ENCODE measurements at places on chromosomes 13 and 19.

DNA sequence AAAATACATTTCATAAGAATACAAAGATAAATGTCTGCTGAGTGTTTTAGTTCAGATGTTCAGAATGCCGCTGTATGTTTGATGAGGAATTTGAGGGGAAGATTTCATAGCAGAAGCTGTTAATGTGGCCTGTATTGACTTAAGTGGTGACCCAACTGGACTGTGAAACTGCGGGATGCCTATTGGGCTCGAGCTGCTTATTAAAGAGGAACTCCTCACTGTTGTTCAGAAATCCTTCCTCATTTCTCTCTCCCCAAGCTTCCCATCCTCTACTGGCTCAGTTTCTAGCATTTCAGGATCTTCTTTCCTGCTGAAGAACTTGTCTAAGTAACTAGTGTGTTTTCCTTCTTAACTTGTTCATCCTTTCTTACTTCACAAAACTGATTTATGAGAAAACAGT, 20.4 kb downstream of the DGKH start:
- no peak for DNase-seq

- no peak for DNase-seq
Measured at GRCh38 chr13:27808851-27809550, 16.7 kb downstream of the GSX1 start.

DNA sequence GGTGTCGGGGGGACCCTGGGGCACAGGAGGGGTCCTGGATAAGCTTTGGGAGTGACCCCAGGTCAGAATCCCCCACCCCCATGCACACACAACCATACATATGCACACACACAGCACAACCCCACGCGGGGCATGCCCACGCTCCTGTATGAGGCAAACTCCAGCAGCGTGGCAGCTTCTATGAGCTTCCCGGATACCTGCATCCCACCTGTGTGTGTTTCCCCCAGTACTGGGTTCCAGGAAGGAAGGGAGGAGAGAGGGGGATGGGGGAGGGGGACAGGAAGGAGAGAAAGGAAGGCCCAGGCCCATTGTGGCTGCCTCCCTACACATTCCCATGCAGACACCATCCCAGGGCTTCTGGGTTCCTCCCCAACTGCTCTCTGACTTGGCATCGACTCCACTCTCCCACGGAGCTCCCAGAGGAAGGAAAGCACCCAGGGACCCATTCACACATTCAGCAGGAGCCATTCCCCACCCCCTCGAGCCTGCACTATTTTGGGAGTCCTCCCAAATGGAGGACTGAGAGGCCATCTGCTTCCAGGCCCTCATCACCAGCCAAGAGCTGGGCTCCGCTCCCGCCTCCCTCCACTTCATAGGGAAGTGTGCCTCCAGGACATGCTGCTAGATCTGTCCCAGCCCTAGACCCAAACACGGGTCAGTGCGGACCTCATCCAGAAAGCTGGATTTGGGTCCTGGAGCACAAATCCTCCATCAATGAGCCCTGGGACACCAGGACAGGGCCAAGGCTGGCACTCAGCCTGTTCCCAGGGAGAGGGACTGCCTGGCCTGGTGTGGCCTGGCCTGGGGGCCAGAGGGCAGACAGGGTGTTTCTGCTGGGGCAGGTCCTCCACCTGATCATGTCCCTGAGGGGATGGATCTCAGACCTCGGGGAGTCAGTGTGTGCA, 13.2 kb downstream of the PRR36 start:
- peak; percentile 43 for DNase-seq

DNA sequence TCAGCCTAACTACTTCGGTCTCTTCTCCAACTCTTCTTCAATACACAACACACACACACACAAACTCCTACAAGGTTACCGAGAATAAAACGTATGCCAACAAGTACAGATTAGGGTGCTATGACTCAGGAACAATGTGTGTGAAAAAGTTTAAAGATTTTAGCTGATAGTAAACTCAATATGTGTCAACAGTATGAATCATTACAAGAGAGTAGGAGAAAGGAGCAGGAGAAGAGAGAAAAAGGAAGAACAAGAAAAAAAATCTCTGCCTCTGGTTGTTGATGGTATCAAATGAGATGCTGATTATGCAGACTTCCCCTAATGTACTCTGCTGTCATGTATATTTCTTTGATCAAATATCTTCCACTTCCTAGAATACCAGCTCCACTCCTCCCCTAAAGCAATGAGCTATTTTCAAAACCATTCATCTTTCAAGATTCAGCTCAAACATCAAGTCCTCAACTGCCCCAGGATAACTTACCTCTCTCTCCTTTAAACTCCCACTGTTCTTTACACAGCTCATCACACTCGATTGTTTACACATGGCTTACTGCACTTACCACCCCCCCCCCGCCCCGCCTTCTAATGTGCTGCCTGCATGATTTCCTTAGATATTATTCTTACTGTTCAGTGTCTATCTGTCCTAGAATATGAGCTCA, 95.6 kb downstream of the FAM216B start:
- no peak for DNase-seq

GRCh38 chr19:39778763-39779162, at the start of gene LEUTX:
Gene LEUTX, plus strand, starts transcription at chr19:39778854. Its CDS starts 67 bp downstream, at chr19:39778921.
- DNase-seq: no peak

DNA sequence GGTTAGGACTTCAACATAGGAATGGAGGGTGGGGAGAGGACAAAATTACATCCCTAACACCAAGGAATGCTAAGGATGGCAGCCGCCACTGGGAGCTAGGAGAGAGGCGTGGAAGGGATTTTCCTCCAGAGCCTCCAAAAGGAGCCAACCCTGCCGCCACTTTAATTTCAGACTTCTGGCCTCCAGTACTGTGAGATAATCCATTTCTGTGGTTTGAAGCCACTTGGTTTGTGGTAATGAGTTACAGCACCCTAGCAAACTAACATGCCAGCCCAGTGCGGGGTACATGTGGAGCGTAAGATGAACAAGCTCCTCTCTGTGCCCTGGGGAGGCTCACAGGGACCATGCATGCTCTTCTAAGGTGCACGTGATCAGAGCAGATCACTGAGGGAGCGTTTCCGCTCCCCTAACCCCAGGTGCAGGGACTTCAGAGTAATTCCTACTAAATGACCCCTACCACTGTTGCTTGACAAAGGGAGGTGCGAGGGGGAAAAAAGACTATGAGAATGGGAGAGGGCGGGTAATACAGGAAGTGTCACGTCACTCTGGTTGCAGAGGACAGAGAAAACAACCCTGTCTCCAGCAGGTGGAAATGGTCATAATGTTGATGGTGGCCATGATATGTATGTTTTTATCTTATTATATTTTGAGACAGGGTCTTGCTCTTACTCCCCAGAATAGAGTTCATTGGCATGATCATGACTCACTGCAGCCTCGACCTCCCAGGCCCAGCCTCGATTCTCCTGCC, 12.0 kb downstream of the FPR1 start:
- DNase-seq: no peak

GRCh38 chr19:39765091-39766076, 13.3 kb upstream of the LEUTX start:
- DNase-seq: no peak

DNA sequence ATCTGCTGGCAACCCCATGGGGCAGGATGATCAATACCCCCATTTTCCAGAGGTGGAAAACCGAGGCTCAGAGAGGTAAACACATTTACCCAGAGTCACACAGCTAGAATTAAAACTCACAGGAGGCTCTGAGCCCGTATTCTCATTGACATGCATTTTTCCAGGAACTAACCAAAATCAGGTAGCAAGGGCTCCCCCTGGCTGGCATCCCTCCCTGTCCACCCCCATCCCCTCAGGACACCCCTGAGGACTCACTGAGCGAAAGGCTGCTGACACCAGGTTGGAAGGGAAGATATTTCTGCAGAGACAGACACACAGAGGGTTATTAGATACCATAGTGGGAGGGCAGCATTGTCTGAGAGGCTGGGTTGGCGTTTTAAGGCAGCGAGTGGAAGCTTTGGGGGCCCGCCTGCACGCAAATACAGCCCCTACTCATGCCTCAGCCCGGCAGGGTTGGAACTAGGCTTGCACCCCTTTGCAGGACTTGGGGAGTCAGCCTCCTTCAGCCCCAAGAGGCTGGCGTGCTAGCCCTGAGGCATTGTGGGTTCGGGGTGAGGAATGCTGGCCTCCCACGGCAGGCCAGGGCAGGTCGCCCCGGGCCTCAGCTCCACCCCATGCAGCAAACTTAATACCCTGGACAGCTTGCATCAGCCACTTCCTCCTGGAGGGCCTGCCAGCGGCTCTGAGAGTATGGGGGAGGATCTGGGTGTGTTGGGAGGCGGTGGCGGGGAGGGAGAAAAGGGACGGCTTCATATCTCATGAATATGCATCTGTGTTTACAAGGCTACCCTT, 3.9 kb downstream of the SLC1A5 start:
- DNase-seq: no peak

- no peak for DNase-seq
Measured at GRCh38 chr13:104442536-104442935, 1376.3 kb upstream of the SLC10A2 start.

GRCh38 chr13:110687736-110688135, 18.2 kb downstream of the CARS2 start:
- DNase-seq: no peak

DNA sequence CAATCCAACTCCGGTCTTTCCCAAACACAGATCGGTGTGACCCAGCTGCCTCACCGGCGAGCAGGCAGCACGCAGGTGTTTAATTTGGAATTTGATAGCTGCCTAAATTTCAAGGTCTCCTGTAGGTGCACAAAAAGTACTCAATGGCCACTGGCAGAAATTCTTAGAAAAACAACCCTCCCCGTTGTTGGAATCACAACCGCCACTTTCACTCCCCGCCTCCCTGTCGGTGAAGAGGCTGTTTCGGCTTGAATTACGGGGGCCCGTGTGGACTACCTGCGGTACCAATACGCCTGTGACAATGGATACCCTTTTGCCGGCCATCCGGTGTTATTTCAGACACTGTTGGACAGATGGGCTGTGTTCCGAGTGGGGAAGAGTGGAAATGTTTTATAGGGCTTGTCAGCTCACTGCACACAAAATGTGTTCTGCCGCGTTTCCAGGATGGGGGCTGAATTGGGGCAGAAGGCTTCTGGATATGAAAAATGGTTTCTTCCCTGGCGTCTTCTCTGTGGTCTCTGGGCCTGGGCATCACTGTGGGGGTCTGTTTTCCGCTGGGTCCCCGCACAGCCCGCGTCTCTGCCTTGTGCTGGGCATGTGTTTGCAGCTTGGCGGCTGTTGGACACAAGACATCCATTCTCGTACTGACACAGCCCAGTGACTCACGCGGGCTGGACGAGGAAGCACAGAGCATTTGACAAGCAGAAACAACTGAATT, 45.4 kb downstream of the ZIC5 start:
- no peak for DNase-seq

GRCh38 chr19:33064792-33065550, at the start of gene RHPN2:
Gene RHPN2, minus strand, starts transcription at chr19:33064888. Its CDS starts 36 bp downstream, at chr19:33064852.
- no peak for DNase-seq

- no peak for DNase-seq
Measured at GRCh38 chr19:4904481-4904880, 1.8 kb upstream of the ARRDC5 start.

DNA sequence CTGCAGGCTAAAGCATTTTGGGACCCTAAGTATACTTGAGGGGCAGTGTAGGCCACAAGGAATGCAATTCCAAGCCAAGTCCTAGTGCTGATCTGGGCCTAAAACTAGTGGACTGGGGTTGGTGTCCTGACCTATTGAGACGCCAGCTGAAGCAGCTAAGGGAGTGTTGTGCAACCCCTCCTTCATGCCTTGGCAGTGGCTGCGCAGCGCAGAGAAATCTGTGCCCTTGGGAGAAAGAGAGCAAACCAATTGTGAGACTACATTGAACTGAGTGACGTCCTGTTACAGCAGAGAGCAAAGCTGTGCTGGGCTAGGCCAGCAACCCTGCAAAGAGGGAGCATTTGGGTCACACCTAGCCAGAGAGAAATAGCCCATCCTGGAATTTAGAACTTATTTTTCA, 2715.0 kb upstream of the PCDH20 start:
- DNase-seq: no peak

GRCh38 chr19:31427857-31428256, 78.6 kb upstream of the TSHZ3 start:
- no peak for DNase-seq

- no peak for DNase-seq
Measured at GRCh38 chr13:97559981-97560380, 126.0 kb downstream of the RAP2A start.

GRCh38 chr13:66803808-66804456, 426.2 kb downstream of the PCDH9 start:
- DNase-seq: no peak

GRCh38 chr13:107457686-107458085, 757.6 kb downstream of the LIG4 start:
- DNase-seq: no peak

DNA sequence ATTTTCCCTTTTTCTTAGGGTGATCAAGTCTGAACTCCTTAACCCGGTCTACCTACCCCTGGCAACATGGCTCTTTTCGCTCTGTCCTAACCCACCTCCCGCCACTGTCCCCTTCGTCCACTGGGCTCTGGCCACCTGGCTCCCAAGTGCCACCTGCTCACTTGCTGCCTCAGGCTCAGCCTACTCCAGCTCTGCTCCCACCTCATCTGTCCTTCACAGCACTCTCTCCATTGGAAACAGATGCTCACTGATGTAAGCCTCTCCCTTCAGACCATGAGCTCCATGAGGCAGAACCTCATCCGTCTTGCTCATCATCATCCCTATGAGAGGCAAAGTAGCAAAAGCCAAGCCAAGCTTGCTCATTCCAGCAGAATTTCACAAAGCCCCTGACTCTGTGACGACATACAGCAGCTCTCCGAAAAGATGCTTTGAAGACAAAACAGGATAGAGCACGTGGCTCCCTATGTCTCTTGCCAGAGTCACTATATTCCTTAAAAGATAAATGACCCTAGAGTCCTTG, 35.3 kb upstream of the AMER2 start:
- DNase-seq: no peak

DNA sequence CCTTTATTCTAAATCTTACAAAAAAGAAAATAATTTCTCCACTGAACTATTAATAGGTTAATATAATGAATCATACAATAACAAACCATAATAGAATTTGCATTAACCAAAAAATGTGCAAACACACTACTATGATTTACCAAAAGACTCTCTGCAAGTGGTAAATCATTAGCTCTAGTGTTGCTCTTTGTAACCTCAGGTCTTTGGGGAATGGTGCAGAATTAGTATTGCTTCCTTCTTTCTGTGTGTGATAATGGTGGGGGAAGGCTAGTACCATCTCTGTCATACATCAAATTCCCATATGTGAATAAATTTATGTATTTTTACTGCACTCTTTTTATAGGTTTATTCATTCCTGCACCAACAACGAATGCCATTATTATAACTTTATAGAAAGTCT, 105.1 kb downstream of the COG6 start:
- no peak for DNase-seq

DNA sequence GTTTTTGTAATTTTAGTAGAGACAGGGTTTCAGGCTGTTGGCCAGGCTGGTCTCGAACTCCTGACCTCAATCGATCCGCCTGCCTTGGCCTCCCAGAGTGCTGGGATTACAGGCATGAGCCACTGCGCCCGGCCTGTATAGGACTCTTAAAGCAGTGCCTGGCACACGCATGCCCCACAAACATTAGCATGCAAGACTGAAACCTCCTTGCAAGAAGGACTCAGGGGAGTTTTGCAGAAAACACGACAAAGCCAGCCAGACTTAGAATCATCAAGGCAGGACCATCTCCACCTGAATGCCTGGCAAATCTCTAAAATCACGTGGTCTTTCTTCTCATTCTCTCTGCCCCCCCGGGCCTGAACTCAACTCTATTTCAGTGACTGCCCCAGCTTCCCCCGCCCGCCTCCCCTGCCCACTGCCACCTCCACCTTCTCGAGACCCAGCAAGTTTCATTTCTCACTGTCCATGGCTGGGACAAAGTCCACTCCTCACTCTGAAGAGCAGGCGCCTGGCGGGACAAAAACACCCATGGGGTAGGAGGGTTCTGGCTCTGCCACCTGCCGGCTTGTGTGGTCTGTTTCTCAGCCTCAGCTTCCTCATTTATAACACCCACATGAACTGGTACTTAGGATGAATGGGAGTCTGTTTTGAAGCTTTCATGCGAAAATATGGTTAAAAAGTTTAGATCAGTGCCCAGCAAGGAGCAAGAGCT, 2.4 kb downstream of the TICAM1 start:
- no peak for DNase-seq
